ENCODE measurements at places on chromosomes 1 and 21.

- DNase-seq: no peak
These were observed 18.7 kb upstream of the POFUT2 start for GRCh38 chr21:45306453-45306831.

- no peak for DNase-seq
These were observed 1.1 kb downstream of the S100A1 start for GRCh38 chr1:153629343-153629665.

DNA sequence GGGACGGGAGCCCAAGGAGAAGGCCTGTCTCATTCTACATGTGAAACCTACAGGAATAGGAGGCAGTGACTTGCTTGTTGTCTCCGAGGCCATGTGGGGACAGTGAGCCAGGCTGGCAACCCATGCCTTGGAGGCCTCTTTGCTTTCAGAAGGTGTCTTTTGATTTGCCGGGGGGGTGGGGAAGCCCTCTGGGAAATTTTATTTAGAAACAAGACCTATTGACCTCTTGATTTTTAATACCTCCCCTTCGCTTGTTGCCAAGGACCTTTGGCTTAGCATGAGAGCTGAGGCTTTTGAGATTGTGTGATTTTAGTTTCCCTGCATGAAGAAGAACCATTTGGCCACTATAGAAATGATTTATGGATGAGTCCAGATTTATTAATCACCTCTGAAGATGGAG, 4.1 kb downstream of the ARMH1 start:
- DNase-seq: no peak

DNA sequence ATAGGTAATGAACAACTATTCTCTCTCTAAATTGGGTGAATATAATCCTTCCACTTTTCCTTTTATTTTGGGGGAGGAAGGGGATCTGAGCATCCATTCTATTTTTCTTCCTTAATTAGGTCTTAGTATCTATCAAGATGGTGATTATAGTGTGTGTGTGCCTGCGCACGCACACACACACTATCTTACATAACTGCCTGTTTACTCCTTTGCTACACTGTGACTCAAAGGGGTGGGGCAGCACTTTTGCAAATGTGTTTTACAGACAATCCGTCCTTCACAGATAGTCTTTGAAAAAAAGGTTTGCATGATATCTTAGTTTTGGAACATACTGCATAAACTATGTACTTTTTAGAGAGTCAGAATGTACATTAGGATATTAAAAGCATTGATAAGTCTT, 191.5 kb downstream of the SDCCAG8 start:
- no peak for DNase-seq

GRCh38 chr1:94954263-94955220, 27.6 kb upstream of the CNN3 start:
- DNase-seq: no peak

GRCh38 chr1:193176113-193176512, 10.3 kb downstream of the B3GALT2 start:
- DNase-seq: no peak

DNA sequence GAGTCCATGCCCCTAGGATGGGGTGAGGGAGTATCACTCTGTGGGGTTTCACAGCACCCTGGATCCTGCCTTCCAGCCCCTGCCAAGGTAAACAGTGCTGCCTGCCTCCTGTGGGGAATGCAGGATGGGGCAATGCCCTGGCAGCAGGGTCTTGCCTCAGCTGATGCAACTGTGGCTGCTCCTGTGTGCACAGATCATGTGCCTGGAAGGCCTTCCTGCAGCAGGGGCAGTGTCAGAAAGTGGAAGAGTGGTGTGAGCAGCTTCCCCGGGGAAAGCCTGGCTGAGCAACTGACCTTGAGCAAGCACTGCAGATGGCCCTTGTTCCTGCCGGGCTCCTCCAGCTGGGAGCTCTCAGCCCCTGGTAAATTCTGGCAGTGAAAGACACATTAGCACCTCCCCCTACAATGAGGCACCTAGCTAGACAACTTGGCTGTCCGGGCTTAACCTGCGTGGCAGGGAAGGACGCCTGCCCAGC, 9.9 kb downstream of the TOR3A start:
- DNase-seq: no peak

- no peak for DNase-seq
These were observed 51.8 kb downstream of the RGS2 start for GRCh38 chr1:192860478-192861185.

DNA sequence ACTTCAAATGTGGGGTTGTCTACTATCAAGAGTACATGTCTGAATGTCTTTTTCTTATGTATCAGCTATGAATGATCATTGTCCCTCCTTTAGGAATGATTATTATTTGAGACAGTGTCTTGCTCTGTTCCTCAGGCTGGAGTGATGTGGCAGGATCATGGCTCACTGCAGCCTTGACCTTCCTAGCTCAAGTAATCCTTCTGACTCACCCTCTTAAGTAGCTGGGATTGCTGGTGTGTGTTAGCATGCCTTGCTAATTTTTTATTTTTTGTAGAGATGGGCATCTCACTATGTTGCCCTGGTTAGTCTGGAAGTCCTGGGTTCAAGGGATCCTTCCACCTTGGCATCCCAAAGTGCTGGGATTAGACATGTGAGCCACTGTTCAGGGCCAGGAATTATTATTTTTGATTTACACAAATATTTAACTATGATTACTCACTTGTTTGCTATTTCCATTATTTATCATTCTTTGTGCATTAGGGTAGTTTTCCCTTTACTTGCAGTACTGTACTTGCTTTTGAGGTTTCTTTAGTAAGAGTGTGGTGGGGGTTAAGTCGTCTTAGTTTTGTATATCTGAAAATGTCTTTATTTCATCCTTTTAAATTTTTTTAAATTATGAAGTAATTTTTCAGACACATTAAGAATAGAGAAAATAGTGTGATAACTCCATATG, 12.8 kb downstream of the S100A7 start:
- DNase-seq: no peak

GRCh38 chr1:38094711-38095290, 48.2 kb upstream of the POU3F1 start:
- DNase-seq: no peak

- no peak for DNase-seq
These were observed 40.9 kb downstream of the ALG6 start for GRCh38 chr1:63408331-63408730.

- no peak for DNase-seq
These were observed 60.0 kb upstream of the TRAPPC10 start for GRCh38 chr21:43951911-43952703.

- DNase-seq: no peak
These were observed 131.6 kb downstream of the RRAGC start for GRCh38 chr1:38727684-38728584.

DNA sequence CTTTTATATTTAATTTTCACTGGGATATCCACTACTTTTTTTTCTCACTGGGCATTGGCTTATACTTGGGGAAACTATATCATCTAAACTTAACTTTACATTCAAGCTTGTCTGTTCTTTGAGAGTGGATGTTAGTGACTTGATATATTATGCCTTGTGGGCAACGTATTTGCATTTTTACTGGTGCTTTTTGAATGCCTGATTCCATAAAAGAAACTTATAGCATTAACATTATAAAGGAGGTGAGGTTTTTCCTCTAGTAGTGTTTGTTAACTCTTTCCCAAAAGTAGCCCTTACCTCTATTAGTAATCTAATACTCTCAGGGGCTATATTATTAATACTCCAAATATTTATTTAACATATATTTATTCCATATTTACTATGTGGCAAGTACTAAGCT, 416.5 kb downstream of the PLA2G4A start:
- DNase-seq: no peak

DNA sequence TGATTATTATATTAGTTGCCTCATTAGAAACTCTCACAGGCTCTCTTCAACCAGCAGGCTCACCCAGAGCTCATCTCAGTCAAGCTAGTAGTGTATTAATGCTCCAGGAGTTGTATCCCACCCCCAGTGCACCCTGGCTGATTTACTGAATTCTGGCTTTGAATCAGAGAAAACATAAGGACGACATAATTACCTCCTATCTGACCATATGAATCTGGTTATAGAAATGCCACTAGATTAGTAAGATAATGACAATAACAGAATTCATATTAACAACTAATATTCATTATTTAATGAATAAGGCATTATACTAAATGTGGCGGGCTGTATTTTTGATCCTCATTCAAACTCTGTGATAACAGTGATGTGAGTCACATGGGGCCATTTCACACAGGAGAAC, 1066.7 kb downstream of the TTLL7 start:
- DNase-seq: no peak

DNA sequence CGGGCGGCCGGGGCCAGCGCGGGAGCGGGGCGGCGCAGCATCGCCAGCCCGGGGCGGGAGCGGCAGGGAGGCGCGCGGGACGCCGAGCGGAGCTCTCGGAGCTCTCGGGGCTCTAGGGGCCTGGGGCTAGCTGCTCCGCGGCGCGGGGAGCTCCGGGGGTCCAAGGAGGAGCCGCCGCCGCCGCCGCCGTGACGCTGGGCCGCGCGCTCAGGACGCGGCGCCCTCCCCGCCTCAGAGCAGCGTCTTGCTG, 147 bp downstream of the CLSTN1 start:
- no peak for DNase-seq

- DNase-seq: peak; percentile 45
These were observed 29.6 kb downstream of the VANGL1 start for GRCh38 chr1:115671176-115671934.

DNA sequence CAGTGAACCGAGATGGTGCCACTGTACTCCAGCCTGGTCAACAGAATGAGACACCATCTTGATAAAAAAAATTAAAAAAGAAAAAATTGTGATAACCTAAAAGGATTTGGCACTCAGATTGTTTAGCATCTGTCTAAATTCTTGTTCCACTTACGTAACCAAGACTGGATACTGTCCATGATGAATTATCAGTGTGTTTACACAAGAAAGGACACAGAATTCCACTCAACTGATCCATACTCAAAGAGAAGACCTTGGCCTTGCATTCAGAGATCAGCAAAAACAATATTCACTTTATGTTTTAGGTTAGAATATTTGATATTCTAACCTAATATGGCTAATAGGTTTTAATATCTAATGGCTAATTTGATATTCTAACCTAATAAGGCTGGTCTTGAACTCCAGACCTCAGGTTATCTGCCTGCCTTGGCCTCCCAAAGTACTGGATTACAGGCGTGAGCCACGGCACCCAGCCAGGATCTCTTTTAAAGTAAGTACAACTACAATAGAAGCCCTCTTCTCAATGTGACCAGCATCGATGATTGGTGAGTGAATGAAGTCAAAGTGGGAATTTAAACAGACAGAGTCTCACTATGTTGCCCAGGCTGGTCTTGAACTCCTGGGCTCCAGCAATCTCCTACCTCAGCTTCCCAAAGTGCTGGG, 43.1 kb upstream of the COX20 start:
- DNase-seq: no peak

GRCh38 chr1:12060500-12060899, 2.6 kb upstream of the TNFRSF8 start:
- no peak for DNase-seq

DNA sequence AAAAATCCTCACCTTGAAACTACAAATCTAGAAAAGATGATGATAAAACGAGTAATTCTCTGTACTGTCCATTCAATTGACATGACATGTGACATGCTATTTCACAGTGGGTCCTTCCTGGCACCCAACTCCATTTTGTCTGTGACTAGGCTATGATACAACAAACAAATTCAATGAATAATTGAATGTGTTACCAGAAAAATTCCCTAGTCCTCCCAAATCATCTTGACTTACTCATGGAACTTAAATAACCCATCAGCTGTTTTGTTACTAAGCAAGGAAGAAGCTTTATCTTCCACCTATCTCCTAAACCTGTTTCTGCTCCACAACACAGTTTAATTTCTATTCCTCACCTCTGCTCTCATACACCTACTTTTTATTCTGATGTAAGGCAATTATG, 30.4 kb downstream of the B3GALNT2 start:
- no peak for DNase-seq

- DNase-seq: no peak
These were observed 28.8 kb upstream of the PTGFRN start for GRCh38 chr1:116880917-116881316.

- DNase-seq: no peak
These were observed 777.0 kb downstream of the PLA2G4A start for GRCh38 chr1:187605736-187606135.

GRCh38 chr1:227415115-227415790, 97.0 kb upstream of the CDC42BPA start:
- no peak for DNase-seq

- no peak for DNase-seq
These were observed 13.5 kb downstream of the FCGR2B start for GRCh38 chr1:161676441-161676840.

DNA sequence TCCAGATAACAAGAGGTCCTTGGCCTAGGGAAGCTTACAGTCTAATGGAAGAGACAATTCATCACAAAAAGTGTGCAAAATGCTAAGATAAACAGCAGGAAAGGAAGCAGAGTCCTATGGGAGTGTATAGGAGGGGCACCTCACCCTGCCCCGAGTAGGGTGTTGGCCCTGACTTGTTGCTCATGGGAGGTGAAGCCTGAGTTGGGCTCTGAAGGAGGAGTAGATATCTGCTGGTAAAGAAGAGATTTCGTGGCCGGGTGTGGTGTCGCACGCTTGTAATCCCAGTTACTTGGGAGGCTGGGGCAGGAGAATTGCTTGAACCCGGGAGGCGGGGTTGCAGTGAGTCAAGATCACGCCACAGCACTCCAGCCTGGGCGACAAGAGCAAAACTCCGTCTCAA, 18.6 kb upstream of the GPR37L1 start:
- no peak for DNase-seq

- no peak for DNase-seq
These were observed 105.4 kb downstream of the CENPF start for GRCh38 chr1:214708321-214708955.

DNA sequence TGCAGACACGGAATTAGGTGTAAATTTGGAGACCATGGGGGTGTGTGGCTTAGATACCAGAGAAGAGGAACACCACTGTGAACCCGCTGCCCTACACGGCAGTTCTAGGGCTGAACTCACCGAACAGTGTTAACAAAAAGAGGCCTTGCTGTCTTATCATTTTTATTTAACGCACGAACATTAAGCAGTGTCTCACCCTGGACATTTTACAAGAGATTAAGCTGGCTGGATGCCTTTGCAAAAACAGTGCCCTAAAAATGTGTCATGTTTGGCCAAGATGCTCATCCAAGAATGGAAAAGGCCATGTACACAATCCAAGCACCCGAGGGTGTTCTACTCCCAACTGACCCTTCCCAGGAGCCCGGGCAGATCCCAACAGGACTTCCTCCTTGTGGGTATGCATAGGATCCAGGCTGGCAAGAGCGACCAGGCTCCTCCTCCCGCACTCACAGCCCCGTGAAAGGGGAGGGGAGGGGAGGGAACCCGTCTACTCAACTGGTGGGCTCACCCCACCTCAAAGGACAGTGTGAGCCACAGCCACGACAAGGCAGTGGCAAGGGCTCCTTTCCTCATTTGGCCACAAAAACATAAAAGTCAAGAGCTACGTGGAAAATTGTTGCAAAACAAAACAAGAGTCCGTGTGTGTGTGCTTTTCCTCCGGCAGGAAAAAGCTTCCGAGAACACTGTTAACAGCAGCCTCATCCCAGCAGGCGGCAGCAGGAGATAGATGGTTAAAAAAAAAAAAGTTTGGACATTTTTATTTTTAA, 20.3 kb downstream of the C2CD2 start:
- DNase-seq: no peak

GRCh38 chr1:19287436-19288185, 959 bp downstream of the AKR7A3 start:
- no peak for DNase-seq

- no peak for DNase-seq
These were observed 24.5 kb downstream of the SIM2 start for GRCh38 chr21:36723371-36723881.

- DNase-seq: no peak
These were observed 4.0 kb upstream of the CSF3R start for GRCh38 chr1:36486439-36487335.

Data from NCI-H187 (cell line).